ENCODE measurements at places on chromosomes 5 and 9. TPM values are rescaled to one million over a fixed set of nuclear protein-coding genes. Genes with fewer than 3 reads are reported as not detected.

DNA sequence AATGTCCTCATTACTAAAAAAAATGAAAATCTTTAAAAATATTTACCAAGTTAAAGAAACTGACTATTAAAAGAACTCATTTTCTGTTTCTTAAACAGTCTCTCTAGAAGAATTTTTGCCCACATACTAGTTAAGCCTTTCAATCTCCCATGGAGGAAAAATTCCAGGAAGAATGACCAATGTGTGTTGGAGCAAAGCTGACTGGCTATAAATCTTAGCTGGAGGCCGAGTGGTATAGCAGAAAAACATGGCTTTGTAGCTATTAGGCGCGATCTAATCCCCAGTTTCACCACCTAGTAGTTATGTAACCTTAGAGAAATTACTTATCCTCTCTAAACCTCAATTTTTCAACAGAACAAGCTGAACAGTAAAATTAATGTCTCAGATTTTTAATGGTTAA lies 135.5 kb upstream of the PRLR start:
- no peak for DNase-seq

GRCh38 chr5:22238047-22238446 lies 615.1 kb downstream of the CDH12 start:
- no peak for DNase-seq

- DNase-seq, result no peak
These were observed 48.6 kb downstream of the CYSTM1 start for GRCh38 chr5:140223567-140223966.

DNA sequence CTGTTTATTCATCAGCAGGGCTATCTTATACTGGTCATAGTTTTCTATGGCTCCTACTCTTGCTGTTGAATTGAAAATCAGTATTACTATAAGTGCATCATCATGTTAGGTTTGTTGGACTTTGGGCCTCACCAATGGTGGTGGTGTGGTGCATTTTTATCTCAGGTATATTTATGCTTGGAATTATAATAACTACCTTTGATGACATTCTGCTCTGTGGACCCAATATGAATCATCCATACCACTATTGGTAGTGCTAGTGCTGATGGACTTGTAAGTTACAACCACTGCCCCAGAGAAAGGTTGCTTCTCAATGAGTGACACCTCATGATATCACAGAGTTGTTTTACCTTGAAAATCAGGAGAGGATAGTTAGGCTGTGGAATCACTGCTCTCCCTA lies 28.0 kb downstream of the IL9 start:
- no peak for DNase-seq

STPG3 gene
- total RNA-seq, result not detected

TRIM14 gene
- 46.3 TPM for total RNA-seq

- DNase-seq, result peak; percentile 61
These were observed 782 bp downstream of the BICD2 start for GRCh38 chr9:92763721-92764380.

DNA sequence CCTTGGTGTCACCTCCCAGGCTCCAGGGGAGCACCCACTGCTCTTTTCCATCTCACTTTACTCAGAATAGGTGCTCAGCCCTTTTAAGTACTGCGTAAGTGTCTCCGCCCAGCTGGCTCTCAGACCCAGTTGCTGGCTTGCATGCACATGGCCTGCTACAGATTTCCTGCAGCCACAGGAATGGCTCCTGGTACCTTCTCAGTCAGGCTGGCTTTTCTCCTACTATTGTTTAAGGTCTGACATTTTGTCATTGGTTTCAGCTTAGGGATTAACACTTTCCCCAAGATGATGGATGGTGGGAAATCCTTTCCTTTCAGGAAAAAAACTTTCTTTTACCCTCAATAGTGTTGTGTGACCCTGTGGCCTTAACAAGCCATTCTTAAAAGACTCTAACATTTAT lies 1652.3 kb upstream of the WWC1 start:
- DNase-seq, result no peak

DNA sequence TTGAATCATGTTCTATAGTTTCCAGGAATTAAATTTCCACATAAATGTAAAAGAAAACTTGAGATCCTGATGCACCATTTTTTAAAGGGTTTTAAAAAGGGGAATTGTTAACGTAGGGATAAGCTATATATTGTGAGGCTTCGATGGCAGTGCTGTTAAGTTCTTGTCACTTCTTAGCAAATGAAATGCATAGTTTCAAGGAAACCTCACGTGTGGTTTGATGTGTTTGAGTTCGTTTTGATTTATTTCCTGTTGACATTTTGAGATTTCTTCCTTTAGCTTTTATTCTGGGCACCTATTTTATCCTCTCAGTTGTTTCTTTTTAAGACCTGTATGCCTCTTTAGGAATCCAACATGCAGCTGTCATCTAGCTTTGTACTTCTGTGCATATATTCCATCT lies 301.0 kb downstream of the DOCK8 start:
- no peak for DNase-seq

DNA sequence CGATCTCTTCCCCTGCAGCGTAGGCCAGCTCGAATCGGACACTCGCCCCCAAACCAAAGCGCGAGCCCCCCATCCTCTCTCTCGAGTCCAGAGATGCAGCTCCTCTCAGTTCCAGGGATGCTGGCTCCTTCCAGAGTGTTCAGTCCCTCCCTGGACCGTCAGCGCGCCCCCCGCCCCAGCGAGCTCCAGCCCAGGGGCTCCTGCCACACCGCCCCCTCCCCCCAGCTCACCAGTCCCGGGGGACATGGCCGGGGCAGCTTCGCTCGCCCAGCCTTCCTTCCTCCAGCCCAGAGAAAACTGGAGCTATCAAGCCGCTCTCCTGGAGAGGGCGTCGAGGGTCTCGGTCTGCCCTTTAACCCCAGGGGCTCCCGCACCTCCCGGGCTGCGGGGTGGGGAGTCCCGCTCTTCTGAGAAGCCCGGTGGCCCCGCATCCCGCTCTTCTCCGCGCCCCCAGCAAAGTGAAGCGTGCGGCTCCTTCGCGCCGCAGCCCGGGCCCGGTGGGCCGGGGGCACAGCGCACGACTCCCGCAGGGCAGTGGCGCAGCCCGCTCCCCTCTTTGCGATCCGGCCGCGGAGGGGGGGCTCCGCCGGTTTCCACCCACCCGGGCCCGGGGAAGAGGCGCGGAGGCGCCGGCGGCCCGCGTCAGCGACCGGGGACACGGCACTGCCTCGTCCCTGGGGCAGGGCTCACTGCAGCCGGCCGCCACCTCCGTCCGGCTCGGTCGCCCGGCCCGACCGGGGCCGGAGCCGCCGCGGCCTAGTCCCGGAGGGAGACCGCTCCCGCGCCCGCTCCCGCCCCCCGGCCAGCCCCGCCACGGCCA lies 587 bp downstream of the MIER3 start:
- DNase-seq, result peak; percentile 54

SMIM3 gene
- 13.6 TPM for total RNA-seq

PCDHGA7 gene
- 1.5 TPM for total RNA-seq

DNA sequence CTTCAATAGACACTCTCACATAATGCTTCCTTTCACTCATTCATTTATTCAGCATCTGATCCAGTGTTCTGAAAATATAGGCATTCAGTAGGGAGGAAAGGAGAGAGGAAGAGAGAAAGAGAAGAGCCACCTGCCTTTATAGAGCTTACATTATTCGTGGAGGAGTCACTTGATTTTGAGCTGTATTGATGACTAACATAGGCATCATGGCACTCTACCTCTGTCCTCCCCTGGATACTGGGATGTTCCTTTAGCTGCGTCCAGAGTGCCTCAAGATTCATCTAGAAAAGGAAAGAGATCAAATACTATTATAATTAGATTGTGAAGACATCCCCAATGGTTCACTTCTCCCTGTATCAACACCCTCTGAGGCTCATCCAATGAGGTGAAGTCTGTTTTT lies 345.1 kb downstream of the SPATA31D1 start:
- no peak for DNase-seq

- DNase-seq, result no peak
These were observed 229.7 kb upstream of the PIK3R1 start for GRCh38 chr5:67985686-67986387.

BNC2 gene
- total RNA-seq, result 3.9 TPM

SREK1 gene
- 49.4 TPM for total RNA-seq

DNA sequence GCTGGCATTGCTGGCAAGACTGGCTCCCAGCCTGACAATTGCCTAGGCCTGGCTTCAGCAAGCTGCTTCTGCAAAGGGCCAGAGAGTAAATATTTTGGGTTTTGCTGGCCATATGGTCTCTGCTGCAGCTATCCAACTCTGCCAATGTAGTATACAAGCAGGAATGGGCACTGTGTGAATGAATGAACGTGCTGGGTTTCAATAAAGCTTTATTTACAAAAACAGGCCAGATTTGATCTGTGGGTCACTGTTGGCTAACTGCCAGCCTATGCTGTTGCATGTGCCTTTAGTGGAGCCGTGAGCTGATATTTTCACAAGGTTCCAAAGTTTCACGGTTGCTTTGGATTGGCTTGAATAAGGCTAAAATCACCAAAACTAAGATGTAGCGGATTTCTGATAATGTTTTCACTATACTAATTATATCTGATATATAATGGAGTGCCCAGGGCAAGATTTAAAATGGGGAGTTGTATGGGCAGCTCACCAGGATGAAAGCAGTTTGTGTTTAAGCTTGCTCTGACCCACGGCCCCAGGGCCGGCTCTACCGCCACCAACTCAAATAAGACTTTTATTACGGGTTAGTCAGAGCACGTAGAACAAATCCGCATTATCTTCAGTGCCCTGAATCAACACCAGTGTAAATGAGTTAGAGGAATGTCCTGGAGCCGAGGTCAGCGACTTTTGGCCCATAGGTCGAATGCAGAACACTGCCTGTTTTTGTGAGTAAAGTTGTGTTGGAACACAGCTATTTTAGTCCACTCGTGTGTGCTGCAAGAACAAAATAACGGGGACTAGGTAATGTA lies 98.6 kb upstream of the DAP start:
- no peak for DNase-seq

- no peak for DNase-seq
These were observed 87.9 kb upstream of the MAMDC2 start for GRCh38 chr9:69955536-69956355.

DNA sequence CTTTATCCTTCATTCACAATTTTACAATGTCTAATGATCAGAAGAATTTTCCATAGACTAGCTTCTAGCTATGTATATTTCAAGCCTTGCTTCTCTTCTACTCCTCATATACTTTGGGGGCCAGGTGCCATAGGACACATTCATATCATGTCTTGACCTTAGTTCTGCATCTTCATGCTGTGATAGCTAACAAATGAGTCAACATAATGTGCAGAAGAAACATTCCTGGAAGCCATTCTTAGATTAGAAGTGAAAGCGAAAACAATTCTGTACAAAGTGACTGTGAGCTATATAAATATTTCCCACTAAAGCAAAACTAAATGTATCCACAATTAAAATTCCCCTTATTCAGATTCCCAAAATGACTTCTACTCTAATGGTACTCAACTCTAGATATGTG lies 320.2 kb upstream of the NREP start:
- no peak for DNase-seq

- DNase-seq, result no peak
These were observed 762.8 kb upstream of the GRAMD2B start for GRCh38 chr5:125660231-125660895.

CNTRL gene
- total RNA-seq, result 6.1 TPM

GRCh38 chr5:98656125-98656795 lies 117.2 kb upstream of the RGMB start:
- no peak for DNase-seq

ZNF883 gene
- 0.39 TPM for total RNA-seq

GABBR2 gene
- not detected for total RNA-seq

DNA sequence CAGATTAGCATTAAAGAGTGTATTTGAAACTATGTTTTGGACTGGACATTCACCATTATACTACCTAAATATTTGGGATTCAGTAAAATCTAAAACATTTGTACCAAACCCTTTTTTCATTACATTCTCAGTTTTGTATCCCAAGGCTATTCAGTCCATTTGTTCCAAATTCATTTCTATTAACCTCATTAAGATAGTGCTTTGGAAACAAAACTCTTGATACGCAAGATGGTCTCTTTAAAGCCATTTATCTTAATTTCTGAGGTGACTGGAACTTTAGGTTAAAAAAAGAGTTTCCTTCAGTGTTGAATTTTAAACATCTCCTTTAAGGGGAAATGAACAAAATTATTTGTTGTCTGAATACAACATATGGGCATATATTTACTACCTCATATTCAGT lies 702.5 kb upstream of the GRAMD2B start:
- no peak for DNase-seq

DNA sequence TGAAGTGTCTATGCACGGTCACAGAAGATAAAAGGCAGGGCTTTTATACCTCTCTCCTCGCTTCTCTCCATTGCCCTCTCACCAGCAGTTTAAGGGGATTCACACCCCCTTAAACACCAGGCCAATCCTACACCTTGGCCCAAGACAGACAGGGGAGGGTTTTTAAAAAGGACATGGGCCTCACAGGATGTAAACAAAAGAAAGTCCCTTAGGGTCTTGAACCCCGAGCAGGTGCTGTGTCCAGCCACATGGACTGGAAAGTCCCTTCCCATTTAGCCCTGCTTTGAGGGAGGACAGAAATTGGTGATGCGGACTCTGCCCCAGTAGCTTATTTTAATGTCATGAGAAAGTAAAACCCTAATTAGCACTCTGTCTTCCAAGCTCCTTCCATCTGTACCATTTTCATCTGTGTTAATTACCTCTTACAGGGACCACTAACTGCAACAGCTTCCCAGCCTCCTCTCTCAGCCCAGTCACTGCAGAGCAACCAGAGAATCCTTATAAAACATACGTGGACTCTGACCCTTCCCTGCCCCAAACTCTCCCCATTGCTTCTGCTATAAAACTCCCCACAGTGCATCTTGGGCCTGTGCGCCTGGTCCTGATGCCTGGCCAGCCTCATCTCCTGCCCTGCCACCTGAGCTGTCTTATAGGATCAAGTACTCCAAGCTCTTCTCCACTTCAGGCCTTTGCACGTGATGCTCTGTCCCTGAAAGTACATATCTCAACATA lies 16.7 kb downstream of the WHRN start:
- DNase-seq, result peak; percentile 23

GRCh38 chr5:34001241-34001841 lies 6.5 kb downstream of the AMACR start:
- DNase-seq, result peak; percentile 43

CYLC2 gene
- not detected for total RNA-seq

DNA sequence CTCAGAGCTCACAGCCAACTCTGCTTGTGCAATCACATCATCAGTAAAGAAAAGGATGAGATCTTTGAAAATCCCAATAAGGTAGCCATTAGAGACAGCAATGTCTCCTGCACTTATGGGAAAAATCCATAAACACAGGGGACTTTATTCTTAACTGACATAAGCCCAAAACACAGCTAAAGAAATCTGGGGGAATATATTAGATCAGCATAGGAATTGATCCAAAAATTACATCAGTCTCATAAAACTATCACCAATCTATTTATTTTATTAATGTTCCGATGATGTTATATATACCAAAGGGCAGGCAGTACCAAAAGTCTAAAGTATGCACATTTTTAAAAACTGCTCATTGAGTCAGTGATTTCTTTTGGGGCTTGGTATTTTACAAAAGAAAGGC lies 6.9 kb downstream of the MRPS27 start:
- no peak for DNase-seq

Data from left colon (tissue), 2 donors.